Stimulated activated CD4-positive, alpha-beta T cell treated with anti-CD3 and anti-CD28 coated beads, Interleukin-1b, Interleukin-23, amount 100 ng/mL, for 48 hours (primary cell): ENCODE measurements at places on chromosomes 13 and 19.
A peak's percentile ranks its signal among the peaks of the same experiment; 100 is the strongest.

DNA sequence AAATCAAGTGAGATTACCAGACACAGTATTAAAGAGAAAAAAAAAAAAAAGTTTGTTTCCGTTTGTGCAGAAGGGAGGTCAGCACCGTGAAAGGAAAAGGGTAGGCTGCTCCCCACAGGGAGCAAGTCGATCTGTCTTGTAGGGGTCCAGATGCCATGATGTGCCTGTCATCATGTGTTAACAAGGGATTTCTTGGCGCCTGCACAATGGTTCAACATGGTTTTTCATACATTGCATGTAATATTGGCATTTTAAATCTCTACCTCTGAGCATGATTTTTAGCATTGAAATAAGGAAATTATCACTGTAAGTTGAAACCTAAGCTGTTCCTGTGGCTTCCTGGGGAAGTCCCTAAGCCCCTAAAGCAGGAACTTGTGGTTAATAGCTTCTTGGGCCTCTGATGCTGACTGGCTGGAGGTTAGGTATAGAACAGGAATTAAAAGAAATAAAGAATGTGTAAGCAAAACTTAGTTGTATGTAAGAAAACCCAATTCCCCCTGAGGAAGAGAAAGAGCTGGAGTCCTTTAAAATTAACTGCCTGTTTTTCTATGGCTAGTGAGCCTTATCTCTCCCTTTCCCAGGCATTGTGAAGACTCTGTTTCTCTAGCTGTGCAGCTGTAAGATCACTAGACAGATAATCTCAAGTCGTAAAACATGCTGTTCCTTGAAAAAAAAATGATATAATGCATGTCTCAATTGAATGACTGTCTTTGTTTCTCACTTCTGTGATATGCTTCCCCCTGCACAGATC is 7.4 kb upstream of the FCGBP start:
- DNase-seq = peak; percentile 32

DNA sequence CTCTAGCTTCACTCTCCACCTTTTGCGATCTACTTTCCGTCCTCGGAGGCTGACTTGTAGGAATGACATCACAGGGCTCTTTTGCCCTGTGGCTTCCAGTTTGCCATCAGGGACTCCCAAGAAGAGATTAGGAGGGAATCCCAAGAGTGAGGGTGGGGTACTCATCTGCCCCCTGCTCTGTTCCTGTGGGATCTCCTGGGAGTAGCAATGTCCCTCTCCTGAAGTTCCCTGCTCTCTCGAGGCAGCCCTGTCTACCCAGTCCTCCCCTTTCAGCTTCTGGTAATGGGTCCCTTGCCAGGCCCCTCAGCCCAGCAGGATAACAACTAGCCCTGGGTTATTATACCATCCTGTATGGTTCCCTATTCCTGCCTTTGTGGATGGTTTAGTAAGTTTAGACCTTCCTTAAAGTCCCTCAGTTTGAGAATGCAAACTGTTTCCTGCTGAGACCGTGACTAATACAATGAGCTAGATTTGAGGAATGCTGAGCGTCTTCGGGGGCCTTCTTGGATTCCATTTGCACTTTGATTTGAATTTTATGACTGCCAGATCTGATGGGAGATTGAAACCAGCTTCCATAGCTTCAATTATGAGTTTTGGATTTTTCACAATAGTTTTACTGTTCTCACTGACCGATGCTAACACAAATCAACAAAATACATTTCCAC is 73.7 kb upstream of the IPO5 start:
- DNase-seq = no peak

DNA sequence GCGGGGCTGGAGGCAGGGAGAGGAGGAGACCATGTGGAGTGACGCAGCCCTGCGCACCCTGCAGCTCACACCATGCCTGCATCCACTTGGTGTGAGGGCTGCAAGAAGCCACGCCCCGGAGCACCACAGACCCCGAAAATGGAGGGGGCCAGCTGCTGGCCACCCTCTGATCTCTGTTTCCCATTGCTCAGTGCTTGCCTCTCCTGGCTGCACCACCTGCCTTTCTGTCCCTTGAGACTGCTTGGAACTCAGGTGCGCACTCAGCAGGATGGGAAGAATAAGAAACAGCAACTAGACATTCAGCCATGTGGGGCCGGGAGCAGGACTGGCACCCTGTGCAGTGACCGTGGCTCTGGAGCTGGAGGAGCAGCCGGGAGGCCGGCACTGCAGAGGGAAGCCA is 64.0 kb downstream of the ANKRD10 start:
- DNase-seq = no peak

DNA sequence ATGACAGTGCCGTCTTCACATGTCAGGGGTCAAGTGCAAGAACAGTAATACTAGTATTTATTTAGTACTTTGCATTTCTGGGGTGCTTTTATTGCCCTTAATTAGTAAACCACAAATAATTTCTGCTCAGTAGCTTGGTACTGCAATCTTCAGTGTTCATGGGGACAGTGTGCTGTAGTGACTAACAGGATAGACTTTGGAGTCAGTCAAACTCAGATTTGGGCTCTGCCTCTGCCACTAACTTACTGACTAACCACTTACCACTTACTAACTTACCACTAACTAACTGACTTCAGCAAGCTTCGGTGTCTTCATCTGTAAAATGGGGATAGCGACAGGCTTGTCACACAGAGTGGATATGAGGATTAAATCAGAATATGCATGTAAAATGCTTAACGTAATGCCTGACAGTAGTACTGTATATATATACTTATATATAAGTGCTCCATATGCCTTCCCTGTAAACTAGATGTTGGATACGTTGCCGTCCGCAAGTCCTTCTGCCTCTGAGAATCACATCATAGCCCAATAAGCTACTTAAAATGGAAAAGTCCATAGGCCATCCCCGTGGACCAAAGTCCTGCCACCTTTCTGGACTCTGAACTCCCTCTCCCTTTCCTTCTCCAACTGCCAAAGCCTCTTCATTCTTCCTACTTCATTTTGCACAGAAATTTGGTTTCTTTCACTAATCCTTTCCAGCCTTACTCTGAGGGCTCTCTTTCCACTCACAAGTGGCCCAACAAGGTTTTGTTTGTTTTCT is 158.1 kb downstream of the ZIC5 start:
- DNase-seq = no peak

GRCh38 chr19:34306824-34307223 is 52.5 kb downstream of the GARRE1 start:
- DNase-seq = no peak

GRCh38 chr19:44809577-44810233 is 802 bp downstream of the BCAM start:
- no peak for DNase-seq

DNA sequence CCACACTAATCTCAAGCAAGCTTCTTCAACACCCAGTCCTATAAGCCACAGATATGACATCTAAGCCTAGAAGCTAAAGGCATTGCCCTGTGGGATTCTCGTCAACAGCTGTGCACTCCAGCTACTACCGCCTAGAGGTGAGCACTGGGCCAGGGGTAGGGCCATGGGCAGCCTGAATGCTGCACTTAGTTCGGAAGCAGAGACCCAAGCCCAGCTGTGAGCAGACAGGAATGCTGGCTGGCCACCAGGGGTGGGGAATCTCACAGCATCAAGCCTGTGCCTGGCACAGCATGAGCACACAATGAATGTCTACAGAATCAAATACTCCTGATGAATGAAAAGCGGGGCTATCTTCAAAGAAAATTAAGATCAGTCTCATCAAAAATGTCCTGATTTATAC is 167.5 kb upstream of the UBL3 start:
- no peak for DNase-seq

- DNase-seq = no peak
Measured at GRCh38 chr19:47357788-47358680, 8.9 kb downstream of the DHX34 start.

DNA sequence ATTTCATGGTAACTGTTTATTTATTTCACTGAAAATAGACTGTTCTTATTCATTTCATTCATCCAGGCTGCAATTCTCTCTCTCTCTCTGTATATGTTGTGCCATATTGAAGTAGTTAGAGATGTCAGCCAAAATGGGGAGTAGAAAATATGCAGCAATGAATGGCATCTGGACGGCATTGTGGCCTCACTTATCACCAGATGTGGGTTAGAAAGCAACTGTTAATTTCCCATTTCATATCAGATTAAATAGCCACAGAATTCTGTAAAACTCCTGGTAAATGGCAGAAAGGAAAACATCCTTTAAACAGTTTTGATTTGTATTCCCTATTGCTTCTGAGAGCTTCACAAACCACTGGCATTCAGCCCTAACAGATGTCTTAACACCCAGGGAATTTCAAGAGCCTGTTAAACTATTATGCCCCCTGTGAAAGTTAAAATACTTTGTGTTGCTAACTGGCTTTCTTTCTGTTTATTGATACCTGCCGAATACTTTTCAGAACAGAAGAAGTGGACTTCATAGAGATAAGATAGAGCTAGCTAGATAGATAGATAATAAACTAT is 1763.3 kb upstream of the MIR17HG start:
- DNase-seq = no peak

DNA sequence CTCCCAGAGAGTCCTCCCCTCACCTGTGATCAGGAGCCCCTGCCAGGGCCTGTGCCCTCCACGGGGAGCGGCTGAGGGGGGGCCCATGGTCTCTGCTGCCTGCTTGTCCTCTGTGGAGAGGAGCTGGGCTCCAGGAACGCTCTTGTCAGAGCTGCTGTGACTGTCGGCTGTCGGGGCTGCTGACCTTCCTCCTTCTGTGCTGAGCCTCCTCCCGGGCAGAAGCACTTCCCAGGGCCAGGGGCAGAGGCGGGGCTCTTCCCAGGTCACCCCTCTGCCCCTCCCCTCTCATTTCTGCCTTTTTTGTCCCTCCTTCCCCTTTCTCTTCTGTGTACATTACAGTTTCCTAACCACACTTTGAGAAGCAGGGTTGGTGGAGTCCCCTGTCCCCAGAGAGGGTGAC is at the start of gene CEACAM4:
Gene CEACAM4, minus strand, starts transcription at position 198 of the 400 bp plus-strand sequence. Its CDS starts 111 bp downstream, at position 87.
- no peak for DNase-seq
